Left hindlimb (tissue), 1 donor: ENCODE measurements at places on chromosomes 16 and 17.

DNA sequence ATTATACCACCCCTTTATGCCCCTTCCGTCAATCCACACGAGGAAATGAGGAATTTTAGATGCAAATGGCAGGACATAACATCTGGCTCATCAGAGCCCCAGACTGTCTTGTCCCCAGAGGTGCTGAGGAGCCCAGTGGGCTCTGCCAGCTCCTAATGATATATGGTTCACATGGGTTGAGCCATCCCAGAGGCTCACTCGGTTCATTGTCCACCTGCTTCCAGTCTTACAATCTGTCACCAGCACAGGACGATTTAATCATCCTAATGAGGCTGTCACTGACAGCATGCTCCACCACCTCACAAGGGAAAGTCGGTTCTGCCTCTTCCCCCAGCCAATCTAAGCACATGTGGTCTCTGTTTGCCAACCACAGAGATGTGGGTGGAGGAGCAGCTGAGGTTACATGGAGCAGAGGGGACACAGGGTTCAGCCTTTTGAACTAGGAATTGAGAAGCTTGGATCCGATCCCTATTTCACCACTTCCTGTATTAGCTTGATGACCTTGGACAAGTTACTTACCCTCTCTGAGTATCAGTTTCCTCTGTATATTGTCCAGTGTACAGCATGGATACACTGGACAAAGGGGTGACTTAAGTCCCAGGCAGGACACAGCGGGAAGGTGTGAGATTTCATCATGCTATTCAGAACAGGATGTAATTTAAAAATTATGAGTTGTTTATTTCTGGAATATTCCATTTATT is 27.0 kb upstream of the DHX8 start:
- DNase-seq: peak; percentile 51

- DNase-seq: no peak
Measured at GRCh38 chr16:87240211-87241136, 76.7 kb downstream of the C16orf95 start.

DNA sequence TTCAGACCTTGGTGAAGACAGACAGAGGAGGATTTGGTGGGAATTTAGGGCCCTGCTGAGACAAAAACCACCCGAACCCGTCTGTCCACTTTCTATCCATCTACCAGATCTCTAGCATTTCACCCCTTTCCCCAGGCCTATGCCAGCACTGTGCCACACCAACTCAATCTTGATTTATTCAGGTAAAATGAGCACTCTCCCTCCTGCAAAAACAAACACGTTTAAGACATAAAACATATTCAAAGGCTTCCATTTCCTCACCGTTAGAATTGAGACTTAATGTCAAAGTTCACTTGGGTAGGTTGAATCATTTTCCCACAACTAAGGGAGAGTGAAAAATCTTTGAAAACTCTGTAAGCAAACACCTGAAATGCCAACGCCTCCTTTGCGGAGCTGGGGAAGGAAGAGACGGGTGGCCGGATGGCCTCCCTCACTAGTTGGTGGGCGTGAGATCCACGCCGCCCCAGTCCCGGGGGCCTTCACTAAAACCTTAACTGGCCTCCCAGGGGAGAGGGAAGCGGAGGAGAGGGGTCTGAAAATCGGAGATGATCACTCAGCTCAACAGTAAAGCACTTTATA is 862 bp downstream of the DCAKD start:
- DNase-seq: no peak

GRCh38 chr16:60206516-60206915 is 1472.4 kb upstream of the GOT2 start:
- DNase-seq: no peak

DNA sequence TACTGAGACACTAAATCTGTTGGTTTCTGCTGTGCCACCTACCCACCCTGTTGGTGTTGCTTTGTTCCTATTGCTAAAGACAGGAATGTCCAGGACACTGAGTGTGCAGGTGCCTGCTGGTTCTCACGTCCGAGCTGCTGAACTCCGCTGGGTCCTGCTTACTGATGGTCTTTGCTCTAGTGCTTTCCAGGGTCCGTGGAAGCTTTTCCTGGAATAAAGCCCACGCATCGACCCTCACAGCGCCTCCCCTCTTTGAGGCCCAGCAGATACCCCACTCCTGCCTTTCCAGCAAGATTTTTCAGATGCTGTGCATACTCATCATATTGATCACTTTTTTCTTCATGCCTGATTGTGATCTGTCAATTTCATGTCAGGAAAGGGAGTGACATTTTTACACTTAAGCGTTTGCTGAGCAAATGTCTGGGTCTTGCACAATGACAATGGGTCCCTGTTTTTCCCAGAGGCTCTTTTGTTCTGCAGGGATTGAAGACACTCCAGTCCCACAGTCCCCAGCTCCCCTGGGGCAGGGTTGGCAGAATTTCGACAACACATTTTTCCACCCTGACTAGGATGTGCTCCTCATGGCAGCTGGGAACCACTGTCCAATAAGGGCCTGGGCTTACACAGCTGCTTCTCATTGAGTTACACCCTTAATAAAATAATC is 14.6 kb downstream of the STH start:
- DNase-seq: peak; percentile 60

DNA sequence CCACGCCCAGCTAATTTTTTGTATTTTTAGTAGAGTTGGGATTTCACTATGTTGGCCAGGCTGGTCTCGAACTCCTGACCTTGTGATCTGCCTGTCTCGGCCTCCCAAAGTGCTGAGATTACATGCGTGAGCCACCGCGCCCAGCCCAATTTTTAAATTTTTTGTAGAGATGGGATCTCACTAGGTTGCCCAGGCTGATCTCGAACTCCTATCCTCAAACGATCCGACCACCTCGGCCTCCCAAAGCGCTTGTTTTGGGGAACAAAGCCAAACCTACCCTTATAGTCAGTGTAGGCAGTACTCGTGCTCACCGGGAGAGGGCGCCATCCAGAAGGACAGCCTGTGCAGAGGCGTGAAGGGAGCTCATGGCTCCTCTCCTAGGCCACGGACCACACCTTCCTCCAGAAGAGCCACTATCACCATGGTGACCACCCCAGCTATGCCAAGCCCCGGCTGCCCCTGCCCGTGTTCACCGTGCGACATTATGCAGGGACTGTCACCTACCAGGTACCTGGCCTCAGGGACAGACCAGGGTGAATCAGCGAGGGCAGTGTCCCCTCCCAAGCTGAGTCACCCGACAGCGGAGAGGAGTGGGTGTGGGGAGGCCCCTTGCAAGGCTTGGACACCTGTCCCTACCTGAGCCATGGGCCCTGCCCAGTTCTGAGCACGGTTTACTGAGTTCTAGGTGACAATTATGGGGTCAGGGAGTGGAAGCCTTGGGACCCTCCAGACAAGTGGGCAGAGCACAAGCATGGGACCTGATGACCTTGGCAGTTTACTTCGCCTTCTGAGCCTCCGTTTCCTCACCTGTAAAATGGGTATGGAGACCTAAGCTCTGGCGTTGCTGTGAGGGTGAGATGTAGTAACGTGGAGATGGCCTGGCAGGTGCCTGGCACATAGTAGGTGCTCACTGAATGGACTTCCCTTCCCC is 13.7 kb downstream of the MYO15B start:
- DNase-seq: no peak

DNA sequence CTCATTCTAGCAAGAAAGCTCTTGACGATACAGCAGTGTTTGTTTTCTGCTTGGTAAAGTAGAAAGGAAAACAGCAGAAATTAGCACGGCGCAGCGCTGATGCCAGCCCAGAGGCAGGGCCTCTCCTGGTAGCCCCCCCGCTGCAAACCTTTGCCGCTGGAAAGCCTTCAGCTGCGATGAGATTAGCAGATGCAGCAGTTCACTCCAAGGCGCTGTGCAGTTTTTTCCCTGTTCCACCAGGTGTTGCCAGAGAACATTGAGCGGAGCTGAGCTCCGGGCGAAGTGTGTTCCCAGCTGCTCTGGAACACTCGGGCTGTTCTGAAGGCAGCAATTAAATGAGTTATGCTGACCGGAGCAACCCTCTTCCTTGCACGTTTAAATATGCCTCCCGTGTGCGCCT is 72.5 kb downstream of the RBFOX1 start:
- peak; percentile 82 for DNase-seq

GRCh38 chr16:85560932-85561247 is 52.2 kb upstream of the GSE1 start:
- no peak for DNase-seq

DNA sequence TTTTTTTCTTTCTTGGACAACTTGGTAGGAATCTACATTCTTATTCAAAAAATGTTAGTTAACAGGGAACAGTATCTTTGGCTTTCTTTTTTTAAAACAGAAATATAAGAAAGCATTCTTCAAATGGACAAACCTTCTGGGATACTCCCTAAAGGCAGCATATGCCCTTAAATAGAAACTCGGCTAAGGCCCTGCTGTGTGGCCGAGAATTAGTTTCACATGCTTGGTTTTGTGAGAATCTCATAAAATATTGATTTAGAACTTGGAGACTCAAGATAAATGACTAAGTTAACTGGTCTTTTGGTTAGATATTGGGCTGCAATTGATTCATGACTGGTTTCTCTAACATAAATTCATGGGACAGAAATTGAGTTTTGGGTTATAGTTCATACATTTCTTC is 359.9 kb upstream of the XYLT1 start:
- no peak for DNase-seq
